Peyer's patch (tissue), 4 donors: ENCODE measurements at places on chromosomes 4 and X. TPM values are rescaled to one million over a fixed set of nuclear protein-coding genes. Genes with fewer than 3 reads are reported as not detected.

- H3K27me3 ChIP-seq, result no peaks in the 10 kb centered on the region
- no peak for DNase-seq
- no peaks in the 10 kb centered on the region for H3K36me3 ChIP-seq
- no peak overlapping the region for H3K4me3 ChIP-seq
- no peak overlapping the region for H3K27ac ChIP-seq
Measured at GRCh38 chrX:145190801-145191389, 56.4 kb upstream of the SPANXN1 start.

The DRP2 gene
- total RNA-seq, result not detected

The GAB3 gene
- 5.4 TPM for total RNA-seq

DNA sequence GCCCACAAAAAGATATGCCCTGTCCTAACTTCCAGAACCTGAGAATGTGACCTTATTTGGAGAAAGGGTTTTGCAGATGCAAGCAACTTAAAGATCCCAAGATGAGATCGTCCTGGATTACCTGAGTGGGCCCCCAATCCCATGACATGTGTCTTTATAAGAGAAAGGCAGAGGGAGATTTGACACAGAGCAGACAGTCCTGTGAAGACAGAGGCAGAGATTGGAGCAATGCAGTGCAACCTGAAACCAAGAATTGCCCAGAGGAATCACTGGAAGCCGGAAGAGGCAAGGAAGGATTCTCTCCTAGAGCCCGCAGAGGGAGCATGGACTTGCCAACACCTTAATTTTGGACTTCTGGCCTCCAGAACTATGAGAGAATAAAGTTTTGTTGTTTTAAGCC is 171.5 kb downstream of the SMIM20 start:
- no peaks in the 10 kb centered on the region for H3K27me3 ChIP-seq
- no peak for DNase-seq
- no peaks in the 10 kb centered on the region for H3K36me3 ChIP-seq
- no peaks in the 10 kb centered on the region for H3K4me1 ChIP-seq
- no peak overlapping the region for H3K27ac ChIP-seq
- no peak overlapping the region for H3K4me3 ChIP-seq

DNA sequence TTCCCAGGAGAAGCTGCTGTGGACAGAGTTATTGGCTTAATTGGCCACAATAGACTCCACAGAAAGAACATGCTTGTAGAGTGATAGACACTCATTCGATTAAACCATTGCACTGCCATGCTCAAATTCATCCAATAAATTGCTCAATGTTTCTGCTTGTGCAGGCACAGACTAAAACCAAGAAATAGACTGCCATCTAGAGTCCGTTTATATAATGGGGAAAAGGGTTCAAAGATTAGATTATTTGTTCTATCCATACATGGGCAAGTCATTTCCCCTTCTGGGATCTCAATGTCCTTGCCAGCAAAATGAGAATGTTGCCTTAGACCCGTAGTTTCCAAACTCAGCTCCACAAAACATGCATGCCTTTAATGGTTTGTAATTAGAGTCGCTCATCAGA is 8.7 kb downstream of the SMIM10 start:
- no peak overlapping the region for H3K4me3 ChIP-seq
- no peaks in the 10 kb centered on the region for H3K36me3 ChIP-seq
- H3K4me1 ChIP-seq, result no peaks in the 10 kb centered on the region
- H3K27me3 ChIP-seq, result no peaks in the 10 kb centered on the region
- no peak overlapping the region for H3K27ac ChIP-seq

DNA sequence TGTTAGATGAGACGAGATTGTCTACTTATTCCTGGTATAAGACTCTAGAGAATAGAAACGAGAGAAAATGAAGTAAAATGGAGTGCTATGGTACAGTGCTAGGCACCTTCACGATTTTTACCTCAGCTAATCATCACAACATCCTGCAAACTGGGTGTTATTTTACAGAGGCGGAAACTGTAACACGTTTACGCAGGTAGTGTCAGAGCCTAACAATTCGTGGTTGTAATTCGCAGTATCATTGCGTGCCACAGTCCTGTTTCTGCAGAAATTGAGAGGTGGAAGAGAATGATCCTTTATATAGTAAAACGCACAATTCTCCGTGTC is 383 bp upstream of the TBC1D19 start:
- DNase-seq, result no peak
- peak overlapping the region; percentile 75 for H3K27ac ChIP-seq
- H3K27me3 ChIP-seq, result no peaks in the 10 kb centered on the region

DNA sequence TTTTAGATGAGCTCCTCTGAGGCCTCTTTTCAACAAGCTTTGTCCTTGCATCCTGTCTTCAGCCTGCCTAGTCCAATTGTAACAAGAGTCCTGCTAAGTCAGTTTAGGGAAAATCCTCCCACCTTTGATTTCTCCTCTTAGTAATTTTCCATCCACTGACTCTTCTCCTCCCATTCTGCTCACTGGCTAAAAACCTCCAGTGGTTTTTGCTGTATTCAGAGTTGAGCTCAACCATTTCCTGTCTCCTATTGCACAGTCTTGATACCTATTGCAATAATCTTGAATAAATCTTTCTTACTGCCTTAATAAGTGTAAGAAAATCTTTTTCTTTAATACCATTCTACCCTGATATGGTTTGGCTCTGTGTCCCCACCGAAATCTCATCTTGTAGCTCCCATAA is 117.8 kb upstream of the ENPP6 start:
- no peak for DNase-seq
- no peaks in the 10 kb centered on the region for H3K27me3 ChIP-seq
- no peaks in the 10 kb centered on the region for H3K36me3 ChIP-seq
- H3K4me3 ChIP-seq, result no peak overlapping the region

DNA sequence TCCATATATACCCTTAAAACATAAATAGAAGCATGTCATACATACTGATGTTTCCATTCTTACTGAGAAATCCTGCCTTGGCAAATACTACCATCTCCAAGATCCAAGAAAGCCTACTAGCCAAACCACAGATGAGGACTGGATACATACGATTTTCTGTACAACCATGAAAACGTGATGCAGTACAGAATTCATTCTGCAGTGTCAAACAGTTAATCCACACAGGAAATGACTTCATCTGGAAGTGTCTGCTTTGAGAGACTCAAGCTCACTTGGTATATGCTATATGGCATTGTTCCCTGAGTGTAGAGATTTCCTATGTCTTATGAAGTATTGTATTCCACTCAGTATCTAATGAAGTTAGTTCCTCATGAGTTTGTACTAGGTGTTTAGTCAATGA is 94.3 kb downstream of the CT47B1 start:
- no peaks in the 10 kb centered on the region for H3K36me3 ChIP-seq
- no peaks in the 10 kb centered on the region for H3K27me3 ChIP-seq
- DNase-seq, result no peak
- no peak overlapping the region for H3K27ac ChIP-seq

DNA sequence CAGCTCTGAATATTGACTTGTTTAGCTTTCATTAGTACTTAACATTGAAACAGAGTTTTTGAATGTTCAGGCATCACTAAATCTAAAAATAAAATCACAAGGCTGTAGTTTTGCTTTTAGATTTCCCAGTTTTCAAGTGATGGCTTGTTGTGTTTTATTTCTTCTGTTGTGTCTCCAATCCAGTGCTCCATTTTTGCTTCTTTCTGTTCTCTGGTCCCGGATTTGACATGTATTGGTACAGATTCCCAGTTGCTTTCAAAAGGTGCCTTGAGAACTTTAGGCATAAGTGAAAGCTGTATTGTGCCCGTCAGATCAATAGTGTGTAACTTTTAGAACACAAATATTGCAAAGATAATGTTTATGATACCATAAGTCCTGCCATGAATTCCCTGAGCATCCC is 53.2 kb downstream of the ARHGAP10 start:
- no peak overlapping the region for H3K27ac ChIP-seq
- H3K27me3 ChIP-seq, result no peaks in the 10 kb centered on the region
- no peak overlapping the region for H3K4me3 ChIP-seq

DNA sequence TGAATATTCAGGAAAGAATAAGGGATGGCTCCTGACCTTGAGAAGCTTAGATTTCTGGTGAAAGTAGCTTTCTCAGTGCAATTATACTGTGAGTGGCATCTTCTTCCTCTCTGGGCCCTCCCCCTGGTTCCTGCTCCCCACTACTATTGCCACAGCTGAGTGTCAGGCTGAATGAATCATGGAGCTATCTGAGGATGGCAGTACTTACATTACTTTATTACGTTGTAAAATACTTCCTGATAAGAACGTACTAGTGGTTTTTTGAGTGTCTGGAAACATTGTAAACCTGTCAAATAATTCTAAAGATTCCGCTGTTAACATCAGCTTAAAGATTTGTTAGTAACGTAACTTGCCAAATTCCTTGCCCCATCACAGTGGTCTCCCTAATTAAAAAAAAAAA is 36.2 kb downstream of the ARHGAP10 start:
- H3K4me1 ChIP-seq, result no peaks in the 10 kb centered on the region
- DNase-seq, result peak; percentile 74

- no peaks in the 10 kb centered on the region for H3K4me1 ChIP-seq
- no peak overlapping the region for H3K4me3 ChIP-seq
- DNase-seq, result no peak
- no peaks in the 10 kb centered on the region for H3K27me3 ChIP-seq
Measured at GRCh38 chrX:46477435-46477834, 67.8 kb downstream of the ZNF674 start.

The CXorf65 gene
- total RNA-seq, result not detected

DNA sequence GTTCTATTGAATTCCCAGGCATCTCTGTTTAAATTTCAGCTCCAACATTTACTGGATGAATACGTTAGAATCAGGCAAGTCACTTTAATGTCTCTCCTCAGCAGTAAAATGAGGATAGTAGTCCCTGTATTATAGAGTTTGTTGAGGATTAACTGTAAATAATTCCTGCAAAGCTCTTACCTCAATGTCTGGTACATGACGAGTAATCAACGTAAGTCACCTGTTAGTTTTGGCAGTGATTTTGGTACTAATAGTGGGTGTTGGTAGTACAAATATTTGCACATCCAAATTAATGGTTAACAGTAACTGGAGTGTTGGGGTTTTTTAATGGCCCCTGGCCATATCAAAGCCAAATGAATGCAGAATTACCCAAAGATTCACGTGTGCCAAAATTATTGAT is 189.8 kb upstream of the GALNT7 start:
- H3K4me3 ChIP-seq, result no peak overlapping the region
- DNase-seq, result no peak
- no peak overlapping the region for H3K27ac ChIP-seq
- no peaks in the 10 kb centered on the region for H3K36me3 ChIP-seq
- no peaks in the 10 kb centered on the region for H3K27me3 ChIP-seq

DNA sequence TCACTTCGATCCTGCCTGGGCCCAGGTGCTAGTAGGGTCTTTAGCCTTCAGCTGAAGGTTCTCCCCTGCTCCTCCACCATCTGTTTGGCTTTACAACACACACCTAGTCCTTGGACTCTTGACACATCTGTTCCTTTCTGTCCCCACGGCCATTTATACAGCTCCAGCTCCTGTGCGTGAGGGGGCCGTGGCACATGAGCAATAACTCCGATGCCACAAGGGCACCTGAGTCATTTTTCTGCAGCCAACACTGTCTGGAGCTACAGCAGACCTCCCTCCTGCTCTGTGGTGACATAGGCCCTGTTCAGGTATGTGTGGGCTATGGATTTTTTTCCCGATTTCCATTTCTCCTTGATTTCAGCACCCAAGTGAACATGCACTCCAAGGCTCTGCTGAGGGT is 44.7 kb upstream of the BCOR start:
- H3K27ac ChIP-seq, result no peak overlapping the region
- no peak for DNase-seq
- H3K36me3 ChIP-seq, result no peaks in the 10 kb centered on the region
- H3K27me3 ChIP-seq, result no peaks in the 10 kb centered on the region
- no peak overlapping the region for H3K4me3 ChIP-seq

GRCh38 chr4:115873048-115873447 is 759.6 kb upstream of the NDST4 start:
- no peak overlapping the region for H3K4me3 ChIP-seq
- no peaks in the 10 kb centered on the region for H3K36me3 ChIP-seq
- H3K27me3 ChIP-seq, result no peaks in the 10 kb centered on the region
- DNase-seq, result no peak
- no peak overlapping the region for H3K27ac ChIP-seq

The CXorf51A gene
- not detected for total RNA-seq

- DNase-seq, result no peak
- H3K4me3 ChIP-seq, result no peak overlapping the region
- no peaks in the 10 kb centered on the region for H3K36me3 ChIP-seq
- no peaks in the 10 kb centered on the region for H3K4me1 ChIP-seq
- no peak overlapping the region for H3K27ac ChIP-seq
- H3K27me3 ChIP-seq, result no peaks in the 10 kb centered on the region
Measured at GRCh38 chrX:95056901-95057300, 1382.9 kb downstream of the FAM133A start.

- DNase-seq, result no peak
- H3K27ac ChIP-seq, result no peak overlapping the region
- no peaks in the 10 kb centered on the region for H3K27me3 ChIP-seq
- no peaks in the 10 kb centered on the region for H3K4me1 ChIP-seq
- no peak overlapping the region for H3K4me3 ChIP-seq
Measured at GRCh38 chrX:108584617-108585211, 145.1 kb downstream of the COL4A5 start.

- H3K27ac ChIP-seq, result no peak overlapping the region
- no peak overlapping the region for H3K4me3 ChIP-seq
- H3K27me3 ChIP-seq, result no peaks in the 10 kb centered on the region
Measured at GRCh38 chr4:128635141-128635954, 174.2 kb upstream of the JADE1 start.

The PDS5A gene
- total RNA-seq, result 68.3 TPM

GRCh38 chr4:130154901-130155300 is 1058.9 kb downstream of the C4orf33 start:
- no peak overlapping the region for H3K4me3 ChIP-seq
- H3K27ac ChIP-seq, result no peak overlapping the region

The IL9R gene
- total RNA-seq, result 1.6 TPM

GRCh38 chrX:39866229-39866628 is 231.5 kb downstream of the BCOR start:
- H3K36me3 ChIP-seq, result no peaks in the 10 kb centered on the region
- DNase-seq, result no peak
- H3K4me1 ChIP-seq, result no peaks in the 10 kb centered on the region

DNA sequence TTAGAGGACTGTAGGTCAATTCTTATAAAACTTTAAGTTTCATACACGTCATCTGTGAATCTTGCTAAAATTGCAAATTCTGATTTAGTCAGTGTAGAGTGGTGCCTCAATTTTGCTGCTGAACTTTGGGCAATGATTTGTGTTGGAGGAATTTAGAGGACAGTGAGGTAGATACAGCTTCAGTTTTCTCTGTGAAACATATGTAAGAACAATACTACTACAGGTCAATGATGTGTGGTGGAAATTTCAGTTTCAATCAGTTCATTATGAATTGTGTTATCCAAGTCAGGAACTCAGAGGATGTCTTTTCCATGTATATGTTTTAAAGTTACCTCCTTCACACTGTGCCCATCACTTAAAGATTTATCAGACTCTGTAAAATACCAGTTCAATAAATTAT is 1597.8 kb upstream of the PCDH10 start:
- no peak overlapping the region for H3K27ac ChIP-seq
- no peak overlapping the region for H3K4me3 ChIP-seq

The TMPRSS11B gene
- total RNA-seq, result not detected

- no peak overlapping the region for H3K4me3 ChIP-seq
- DNase-seq, result no peak
- H3K36me3 ChIP-seq, result no peaks in the 10 kb centered on the region
- H3K4me1 ChIP-seq, result no peaks in the 10 kb centered on the region
- H3K27ac ChIP-seq, result no peak overlapping the region
Measured at GRCh38 chr4:170139764-170140163, 50.0 kb upstream of the AADAT start.
